Upper lobe of left lung (tissue), 6 donors: ENCODE measurements at places on chromosomes 2 and 18.

DNA sequence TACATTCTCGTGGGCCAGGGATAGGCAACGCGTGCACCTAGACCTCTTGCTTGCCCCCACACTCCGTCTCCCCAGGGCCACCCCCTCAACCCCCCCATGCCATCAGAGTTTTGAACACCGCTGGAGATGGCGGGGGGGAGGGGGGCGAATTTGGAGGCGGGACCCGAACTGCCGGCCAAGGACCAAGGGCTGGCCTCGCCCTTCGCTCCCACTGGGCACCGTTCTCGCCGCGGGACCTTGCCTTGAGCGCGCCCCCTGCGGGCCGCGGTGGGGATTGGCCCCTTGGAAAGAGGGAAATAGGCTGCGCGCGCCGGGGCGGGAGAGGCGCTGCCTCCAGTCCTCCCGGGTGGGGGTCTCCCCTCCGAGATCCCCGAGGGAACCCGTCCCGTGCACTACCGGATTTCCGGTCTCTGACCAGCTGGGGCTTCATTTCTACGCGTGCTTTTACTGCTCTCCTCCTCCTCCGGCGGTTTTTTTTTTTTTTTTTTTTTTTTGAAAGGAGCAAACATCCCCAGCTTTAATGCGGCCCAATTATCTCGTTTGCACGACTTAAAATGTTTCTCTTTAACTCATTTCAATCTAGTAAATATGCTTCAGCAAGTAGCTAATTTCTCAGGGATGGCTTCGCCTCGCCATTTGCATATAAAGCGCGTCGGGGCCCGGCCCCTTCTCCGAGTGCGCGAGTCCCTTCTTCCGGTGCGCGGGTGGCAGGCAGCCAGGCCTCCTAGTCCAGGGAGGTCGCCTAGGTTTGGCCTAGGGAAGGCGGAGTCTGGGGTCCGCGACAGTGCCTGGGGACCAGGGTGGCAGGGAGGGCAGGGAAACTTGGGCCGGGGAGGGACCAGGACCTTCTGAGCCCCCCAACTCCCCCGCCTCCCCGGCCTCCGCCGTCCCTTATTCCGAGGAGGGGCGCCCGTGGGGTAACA, 10.0 kb upstream of the GBX2 start:
- DNase-seq = peak; percentile 93

GRCh38 chr2:238645095-238645494, 202.8 kb upstream of the TWIST2 start:
- DNase-seq = no peak

GRCh38 chr2:198220763-198221610, 416.6 kb downstream of the PLCL1 start:
- no peak for DNase-seq

GRCh38 chr2:224442071-224442967, 40.4 kb upstream of the FAM124B start:
- DNase-seq = no peak

DNA sequence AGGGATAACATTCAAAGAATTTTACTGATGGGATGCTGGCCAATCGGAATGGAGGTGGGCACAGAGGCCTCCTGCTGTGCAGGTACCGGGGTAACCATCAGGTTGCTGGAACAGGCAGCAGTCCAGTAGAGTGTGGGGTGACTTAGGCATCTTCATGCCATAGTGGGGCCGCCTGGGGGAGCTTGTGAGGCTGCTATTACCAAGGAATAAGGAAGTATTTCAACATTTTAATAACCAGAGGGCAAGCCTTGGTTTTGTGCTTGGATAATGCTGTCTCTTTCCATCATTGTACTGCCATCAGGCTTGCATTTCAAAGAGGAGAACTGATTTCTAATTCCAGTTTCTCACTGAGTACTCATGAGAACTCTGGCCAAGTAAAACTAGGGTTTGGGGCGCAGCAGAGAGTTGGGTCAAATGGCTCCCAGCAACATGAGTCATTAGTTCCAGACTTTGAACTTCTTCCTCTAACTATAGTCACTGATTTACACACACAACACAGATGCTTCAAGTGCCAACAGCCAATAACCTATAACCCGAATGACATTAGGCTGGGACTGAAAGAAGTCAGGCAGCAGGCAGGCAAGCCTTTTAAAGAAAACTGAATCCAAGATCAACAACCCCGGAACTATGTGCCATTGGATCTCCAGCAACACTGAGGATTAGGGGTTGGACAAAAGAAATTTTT, 56.1 kb upstream of the FHL2 start:
- DNase-seq = no peak
